SK-N-SH (cell line): ENCODE measurements at places on chromosomes 1 and 21. TPM values are rescaled to one million over a fixed set of nuclear protein-coding genes. Genes with fewer than 3 reads are reported as not detected.

The KRTAP12-1 gene
- polyA plus RNA-seq = not detected in 2 replicates

The CELA3B gene
- not detected in 2 replicates for polyA plus RNA-seq

The RGL1 gene
- 8.3 and 10.7 TPM in 2 replicates for polyA plus RNA-seq

The PTPRU gene
- 2.9 and 3.5 TPM in 2 replicates for polyA plus RNA-seq

The SMG7 gene
- polyA plus RNA-seq = 19.8 and 26.0 TPM in 2 replicates

The LRRC71 gene
- 0.03 TPM in 1 of 2 replicates, not detected in the other for polyA plus RNA-seq

The CYP4A22 gene
- polyA plus RNA-seq = not detected in 2 replicates

The UBL4B gene
- not detected in 2 replicates for polyA plus RNA-seq

The PRKAB2 gene
- polyA plus RNA-seq = 6.2 and 9.4 TPM in 2 replicates

The THBS3 gene
- polyA plus RNA-seq = 124 and 162 TPM in 2 replicates

The CTXND2 gene
- polyA plus RNA-seq = not detected in 2 replicates

The PRELP gene
- polyA plus RNA-seq = 0.26 and 0.48 TPM in 2 replicates

The LRRC3 gene
- 1.9 and 2.3 TPM in 2 replicates for polyA plus RNA-seq

The OVAAL gene
- polyA plus RNA-seq = not detected in 2 replicates

The SPATA21 gene
- polyA plus RNA-seq = 0.10 TPM in 1 of 2 replicates, not detected in the other

The FUCA1 gene
- 31.9 and 35.2 TPM in 2 replicates for polyA plus RNA-seq

The GBP6 gene
- polyA plus RNA-seq = not detected in 2 replicates

The OR2M3 gene
- not detected in 2 replicates for polyA plus RNA-seq

The LMX1A gene
- polyA plus RNA-seq = not detected in 2 replicates

The UBE2U gene
- polyA plus RNA-seq = not detected in 2 replicates

The RIPPLY3 gene
- 0.03 TPM in 2 replicates for polyA plus RNA-seq

The CA6 gene
- not detected in 2 replicates for polyA plus RNA-seq

The HUNK gene
- polyA plus RNA-seq = 0.28 and 0.31 TPM in 2 replicates

The INSRR gene
- 0.20 and 0.63 TPM in 2 replicates for polyA plus RNA-seq

The FCN3 gene
- not detected in 2 replicates for polyA plus RNA-seq

The MAP10 gene
- polyA plus RNA-seq = 0.43 and 0.45 TPM in 2 replicates

The DCDC2B gene
- polyA plus RNA-seq = not detected in 2 replicates

The AK5 gene
- polyA plus RNA-seq = 22.9 TPM in 2 replicates

The PCP4 gene
- polyA plus RNA-seq = not detected in 2 replicates

The FAM3B gene
- polyA plus RNA-seq = not detected in 2 replicates
